Stimulated activated CD8-positive, alpha-beta memory T cell treated with anti-CD3 and anti-CD28 coated beads, Interleukin-7, amount 100 ng/mL, for 48 hours (primary cell): ENCODE measurements at places on chromosomes 11 and 22.
A peak's percentile ranks its signal among the peaks of the same experiment; 100 is the strongest.

GRCh38 chr22:17060126-17060525, 24.7 kb upstream of the IL17RA start:
- no peak for DNase-seq

DNA sequence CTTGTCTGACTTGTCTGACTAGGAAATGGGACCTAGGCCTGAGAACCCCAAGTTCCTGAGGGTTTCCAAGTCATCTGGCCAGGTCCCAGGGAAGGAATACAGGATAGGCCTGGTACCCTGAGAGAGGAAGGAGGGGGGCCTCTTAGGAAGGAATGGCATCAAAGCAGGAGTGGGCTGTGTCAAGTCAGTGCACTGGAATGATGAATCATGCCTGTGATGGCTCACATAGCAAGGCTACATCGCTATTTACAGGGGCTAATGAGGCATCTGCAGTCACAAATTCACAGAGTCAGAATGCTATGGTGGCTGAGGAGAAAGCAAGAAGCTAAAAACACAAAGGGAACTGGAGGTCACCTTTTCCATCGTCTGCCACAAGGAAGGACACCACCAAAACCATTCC, 247.3 kb downstream of the NXPE2 start:
- DNase-seq = no peak

DNA sequence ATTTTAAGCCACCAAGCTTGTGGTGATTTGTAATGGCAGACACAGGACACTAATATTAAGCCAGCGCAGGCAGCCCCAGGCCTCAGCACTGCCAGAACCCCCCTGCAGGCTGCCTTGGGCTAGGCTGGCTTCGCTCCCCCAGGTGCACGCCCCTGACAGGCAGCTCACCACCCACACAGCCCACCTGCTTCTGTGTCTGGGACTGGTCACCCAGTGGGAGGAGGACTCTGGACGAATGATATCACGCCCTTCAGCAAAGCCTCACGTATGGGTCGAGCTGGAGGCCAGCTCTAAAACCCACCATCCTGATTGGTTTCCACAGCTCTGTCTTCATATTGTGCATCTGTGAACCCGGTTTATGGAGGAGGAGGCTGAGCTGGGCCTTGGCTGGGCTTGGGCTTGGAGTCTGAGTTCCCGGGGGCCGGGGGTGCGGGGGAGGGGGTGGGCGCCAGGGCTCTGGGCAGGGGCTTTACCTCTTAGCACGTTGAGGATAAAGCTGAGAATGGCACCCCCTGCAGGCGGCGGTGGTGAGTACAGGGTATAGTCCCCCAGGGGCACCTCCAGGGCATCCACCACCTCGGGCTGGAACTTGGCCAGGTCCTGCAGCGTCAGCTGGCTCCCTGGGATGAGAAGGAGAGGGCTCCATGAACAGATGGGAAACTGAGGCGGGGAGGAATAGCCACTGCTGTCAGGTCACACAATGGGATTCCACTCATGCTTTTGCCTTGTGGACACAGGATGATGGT, 13.8 kb downstream of the GGT5 start:
- peak; percentile 30 for DNase-seq

GRCh38 chr11:89495951-89496350, 4.8 kb upstream of the NOX4 start:
- no peak for DNase-seq

DNA sequence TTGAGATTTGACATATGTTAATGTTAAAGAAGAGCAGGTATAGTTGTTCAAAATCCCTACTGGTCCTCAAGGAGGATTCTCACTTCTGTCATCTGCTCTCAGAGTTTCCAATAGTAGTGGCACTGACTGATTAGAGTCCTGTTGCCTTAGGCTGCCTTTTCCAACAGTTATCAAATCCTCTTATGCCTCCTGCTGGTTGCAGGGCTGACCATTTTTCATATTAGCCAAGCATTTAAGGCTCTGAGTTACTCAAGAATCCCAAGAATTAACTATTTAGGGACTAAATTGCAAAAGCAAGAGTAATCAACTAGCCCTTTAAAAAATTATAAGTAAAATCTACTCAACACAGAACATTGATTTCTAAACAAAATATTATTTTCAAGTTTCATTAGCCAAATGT, 212.0 kb upstream of the CHORDC1 start:
- DNase-seq = no peak

DNA sequence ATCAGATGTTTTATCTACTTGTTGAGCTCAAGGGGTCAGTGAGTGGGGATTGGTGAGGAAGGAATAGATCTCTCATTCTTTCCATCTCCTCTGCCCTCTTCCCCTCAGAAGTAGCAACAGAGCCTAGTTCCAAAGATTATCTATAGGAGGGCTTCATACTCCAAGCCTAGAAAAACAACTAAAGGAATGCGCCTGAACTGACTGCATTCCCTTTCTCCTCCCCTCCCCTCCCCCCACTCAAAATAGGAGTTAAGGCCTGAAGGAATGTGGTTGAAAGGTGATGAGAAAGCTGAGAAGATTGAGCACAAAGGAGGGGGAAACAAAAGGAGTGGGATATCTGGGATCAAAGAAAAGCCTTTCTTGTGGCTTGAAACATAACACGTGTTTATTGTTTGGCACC, 10.5 kb downstream of the EMSY start:
- DNase-seq = no peak

- DNase-seq = no peak
Measured at GRCh38 chr11:74773476-74773875, 24.8 kb downstream of the RNF169 start.

DNA sequence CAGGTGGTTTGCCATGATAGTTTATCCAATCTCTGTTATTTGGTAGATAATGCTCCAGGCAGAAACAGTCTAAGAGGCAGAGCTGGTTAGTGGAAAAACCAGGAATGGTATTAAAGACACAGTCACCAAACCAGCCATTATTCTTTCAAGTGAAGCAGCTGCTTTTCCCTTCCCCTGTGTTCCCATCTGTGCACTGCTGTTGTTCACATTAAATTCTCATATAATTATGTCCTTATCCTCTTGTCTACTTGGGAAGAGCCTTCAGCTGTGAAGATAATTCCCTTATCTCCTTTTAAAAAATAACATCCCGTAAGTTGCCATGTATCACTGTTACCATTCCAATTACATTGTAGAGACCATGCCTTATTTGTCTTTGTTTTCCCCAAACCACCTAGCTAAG, 5.2 kb upstream of the TBCEL start:
- DNase-seq = no peak
